ENCODE measurements at places on chromosomes 2 and 18.

DNA sequence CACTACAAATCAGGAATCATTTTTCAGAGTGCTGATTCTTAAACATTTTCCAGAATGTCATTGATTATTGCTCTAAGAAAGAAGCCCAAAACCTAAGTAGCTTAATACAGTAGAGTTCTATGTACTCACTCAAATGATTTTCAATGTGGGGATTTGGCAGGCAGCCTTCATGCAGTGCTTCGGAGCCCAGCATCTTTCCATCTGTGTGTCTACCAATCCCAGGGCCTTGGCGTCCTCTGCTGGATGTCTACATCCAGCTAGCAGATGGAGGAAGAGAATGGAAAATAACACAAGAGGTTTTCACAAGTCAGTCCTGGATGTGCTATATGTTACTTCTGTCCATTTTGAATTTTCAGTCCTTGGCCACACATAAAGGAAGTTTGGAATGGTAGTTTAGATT, 151.8 kb downstream of the RDH14 start:
- no peak for DNase-seq

DNA sequence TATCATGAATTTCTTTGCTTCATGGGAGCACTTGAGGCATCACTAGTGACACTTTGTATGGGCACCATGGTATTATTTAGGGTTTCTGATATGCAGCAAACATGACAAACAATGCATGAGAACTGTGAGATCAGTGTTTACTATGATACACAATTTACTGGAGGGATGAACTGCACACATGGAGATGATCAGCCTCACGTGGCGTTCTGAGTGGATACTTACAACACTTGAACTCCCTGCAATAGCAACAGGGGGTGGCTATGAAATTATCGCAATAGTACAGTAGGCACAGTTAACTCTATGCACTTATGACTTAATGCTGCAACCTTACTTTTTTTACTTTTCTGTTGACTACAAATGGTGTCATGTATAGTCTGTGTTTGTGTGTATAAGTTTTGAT, 18.5 kb upstream of the UGT1A8 start:
- DNase-seq, result no peak

GRCh38 chr2:53672881-53673522, 94.6 kb upstream of the CHAC2 start:
- peak; percentile 14 for DNase-seq

- no peak for DNase-seq
Measured at GRCh38 chr2:74286725-74287124, 56.5 kb downstream of the SLC4A5 start.

DNA sequence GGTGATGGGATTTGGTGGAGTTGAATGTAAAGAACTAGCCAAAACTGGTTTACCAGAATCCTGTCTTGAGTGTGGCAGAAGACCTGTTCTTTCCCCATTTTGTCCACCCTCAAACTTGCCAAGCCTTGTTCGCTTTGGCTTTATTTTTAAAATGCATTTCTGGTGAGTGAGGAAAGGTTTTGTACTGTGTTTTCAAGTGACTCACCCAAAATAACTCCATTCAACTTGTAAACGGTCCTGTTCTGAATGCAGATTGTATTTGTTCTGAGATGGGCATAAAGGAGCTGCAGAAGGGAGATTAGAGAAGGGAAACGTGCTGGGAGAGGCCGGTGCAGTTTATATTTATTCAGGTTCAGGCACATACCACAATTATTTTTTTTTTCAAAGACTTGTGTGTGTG, 5.3 kb upstream of the ITPRID2 start:
- DNase-seq, result no peak

Data from non-pigmented ciliary epithelial cell (primary cell).